ENCODE measurements at places on chromosomes 2 and 18. TPM values are rescaled to one million over a fixed set of nuclear protein-coding genes. Genes with fewer than 3 reads are reported as not detected.

DNA sequence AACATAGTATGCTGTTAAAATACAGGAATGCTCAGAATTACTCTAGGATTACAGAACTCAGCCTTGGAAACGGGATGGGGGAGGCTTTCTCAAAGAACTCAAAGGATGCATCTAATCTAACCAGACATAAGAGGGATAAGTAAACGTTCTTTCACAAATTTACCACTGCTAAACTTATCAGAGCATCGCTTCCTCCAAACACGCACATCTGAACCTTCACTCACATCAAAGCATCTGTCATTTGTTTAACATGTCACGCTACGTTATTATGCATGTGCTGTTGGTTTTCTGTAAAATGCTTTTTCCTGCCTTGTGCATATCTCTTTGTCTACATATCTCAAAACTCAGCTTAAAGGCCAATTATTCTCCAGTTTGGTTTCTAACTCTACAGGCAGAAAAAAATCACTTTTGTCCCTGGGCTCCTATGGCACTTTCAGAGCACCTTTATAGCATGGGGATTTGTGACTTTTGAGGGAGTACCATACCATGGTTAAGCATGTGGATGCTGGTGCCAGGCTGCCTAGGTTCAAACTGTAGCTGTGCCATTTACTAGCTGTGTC is 106.7 kb upstream of the FSHR start:
- no peak for DNase-seq

GRCh38 chr2:236501026-236501425 is 68.6 kb upstream of the ACKR3 start:
- DNase-seq, result no peak

- DNase-seq, result no peak
Measured at GRCh38 chr2:145860083-145860482, 1340.2 kb upstream of the ZEB2 start.

- DNase-seq, result no peak
Measured at GRCh38 chr2:205463466-205464025, 218.8 kb upstream of the NRP2 start.

DNA sequence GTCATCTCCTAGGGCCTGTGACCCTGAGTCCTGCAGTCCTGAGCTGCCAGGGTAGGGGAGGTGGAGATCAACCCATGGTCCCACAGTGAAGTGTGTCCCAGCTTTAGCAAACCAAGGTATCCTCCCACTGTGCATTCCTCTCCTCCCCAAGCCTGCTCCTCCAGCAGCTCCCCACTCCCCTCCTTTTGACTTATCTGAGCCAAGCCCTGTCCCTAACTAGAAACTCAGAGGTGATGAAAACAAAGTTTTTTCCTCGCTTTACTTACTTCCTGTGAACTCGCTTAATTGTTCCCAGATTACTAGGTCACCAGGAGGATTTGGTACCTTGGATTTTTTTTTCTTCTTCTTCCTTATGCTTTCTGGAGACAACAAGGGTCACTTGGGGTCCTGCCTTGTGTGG is 80.8 kb downstream of the EHD3 start:
- no peak for DNase-seq

DNA sequence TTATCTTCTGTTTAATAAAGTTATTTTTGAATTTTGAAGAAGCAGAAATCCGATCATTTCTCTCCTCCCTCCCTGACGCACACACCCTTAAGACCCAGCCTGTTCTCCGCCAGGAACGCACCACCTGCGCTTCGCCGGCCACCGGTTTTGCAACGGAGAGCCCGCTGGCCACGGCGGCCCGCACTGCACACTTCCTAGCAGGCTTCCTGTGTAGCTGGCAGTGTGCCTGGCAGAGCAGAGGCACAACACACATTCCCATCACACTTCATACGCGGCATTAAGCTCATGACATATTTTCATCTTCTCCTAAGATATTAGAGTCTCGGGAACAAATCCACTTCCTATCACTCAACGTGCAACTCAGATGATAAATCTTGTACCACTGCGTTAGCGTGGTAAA is 148.0 kb downstream of the HDAC4 start:
- DNase-seq, result peak; percentile 75

DNA sequence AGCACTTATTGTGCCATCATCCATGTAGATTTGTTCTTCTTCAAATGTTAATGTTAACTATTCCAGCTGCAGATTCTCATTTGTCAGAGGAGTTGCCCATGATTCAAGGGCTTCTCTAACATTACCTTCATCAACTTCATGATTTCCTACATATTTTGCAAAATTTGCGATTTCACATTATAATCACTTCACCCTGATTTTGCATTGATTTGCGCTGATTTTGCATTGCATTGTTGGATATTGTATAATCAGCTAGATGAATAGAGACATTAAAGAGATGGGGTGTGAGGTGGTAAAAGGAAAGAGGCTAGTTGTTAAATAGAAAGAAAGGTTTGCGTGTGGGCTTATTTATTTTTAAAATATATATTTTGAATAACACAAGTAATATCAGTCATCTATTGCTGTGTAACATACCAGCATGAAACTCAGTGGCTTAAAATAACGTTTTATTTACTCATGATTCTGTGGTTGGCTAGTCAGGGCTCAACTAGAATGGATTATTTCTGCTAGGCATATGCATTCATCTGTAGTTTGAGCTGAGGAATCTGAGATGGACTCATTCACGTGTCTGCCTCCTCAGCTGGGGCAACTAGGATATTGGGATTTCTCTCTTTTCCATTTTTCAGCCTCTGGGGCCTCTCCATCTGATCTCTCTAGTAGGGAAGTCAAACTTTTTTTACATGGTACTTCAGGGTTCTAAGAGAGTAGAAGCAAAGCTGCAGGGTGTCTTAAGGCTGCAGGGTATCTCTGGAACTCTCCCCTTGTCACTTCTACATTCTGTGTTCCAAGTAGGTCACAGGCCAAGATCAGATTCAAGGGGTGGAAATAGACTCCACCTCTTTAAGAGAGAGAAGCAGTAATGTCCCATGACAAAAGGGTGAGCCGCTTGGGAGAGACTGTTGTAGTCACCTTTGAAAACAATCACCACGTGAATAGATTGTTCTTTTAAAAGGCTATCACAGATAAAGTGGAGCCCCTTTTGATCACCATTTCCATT is 2.2 kb upstream of the CAVIN2 start:
- no peak for DNase-seq

- DNase-seq, result no peak
Measured at GRCh38 chr2:98253461-98254070, 92.7 kb upstream of the CNGA3 start.

- no peak for DNase-seq
Measured at GRCh38 chr2:17589406-17590035, 49.0 kb downstream of the VSNL1 start.

- DNase-seq, result no peak
Measured at GRCh38 chr2:241620419-241620769, 16.6 kb downstream of the THAP4 start.

DNA sequence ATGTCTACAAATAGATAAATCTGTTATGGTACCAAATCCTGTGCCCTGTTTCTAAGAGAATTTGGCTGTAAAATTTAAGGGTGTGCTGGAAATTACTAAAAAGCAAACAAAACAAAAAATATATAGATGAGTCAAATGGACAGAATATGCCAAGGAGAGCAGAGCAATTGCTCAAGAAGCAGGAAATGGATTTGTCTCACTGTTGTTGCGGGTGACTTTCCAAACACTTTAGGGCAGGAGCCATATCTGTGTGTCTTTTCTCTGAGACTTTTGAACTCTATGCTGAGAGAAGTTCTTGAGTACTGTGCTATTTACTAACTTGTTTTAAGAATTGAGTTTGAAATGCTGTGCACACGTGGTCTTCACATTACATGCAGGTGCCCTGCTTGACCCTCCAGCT is 221.7 kb downstream of the PHLPP1 start:
- DNase-seq, result no peak

DNA sequence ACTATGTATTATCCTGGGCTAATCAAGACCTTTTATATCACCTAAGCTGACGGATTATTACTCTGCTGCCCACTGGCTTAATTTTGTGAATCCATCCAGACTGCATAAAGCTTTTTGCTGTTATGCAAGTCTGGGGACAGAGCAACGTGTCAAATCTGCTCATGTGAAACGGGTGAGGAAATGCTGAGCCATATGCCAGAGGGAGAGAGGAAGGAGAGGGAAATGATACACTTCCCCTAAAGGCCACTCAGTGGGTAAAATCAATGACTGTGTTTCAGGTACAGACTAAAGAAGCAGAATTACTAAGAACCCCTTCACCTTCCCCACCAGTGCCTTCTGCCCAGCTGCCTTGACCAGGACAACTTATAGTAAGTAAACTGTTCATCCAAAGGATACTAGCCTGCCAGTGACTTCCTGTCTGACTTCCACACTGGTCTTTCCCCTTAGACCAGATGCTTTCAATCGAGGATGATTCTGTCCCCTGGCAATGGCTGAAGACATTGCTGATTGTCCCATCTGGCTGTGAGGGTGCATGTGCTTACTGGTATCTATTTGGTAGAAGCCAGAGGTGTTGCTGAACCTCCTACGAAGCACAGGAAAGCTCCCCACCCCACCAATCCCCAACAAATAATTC is 43.0 kb downstream of the STAT1 start:
- peak; percentile 92 for DNase-seq

DNA sequence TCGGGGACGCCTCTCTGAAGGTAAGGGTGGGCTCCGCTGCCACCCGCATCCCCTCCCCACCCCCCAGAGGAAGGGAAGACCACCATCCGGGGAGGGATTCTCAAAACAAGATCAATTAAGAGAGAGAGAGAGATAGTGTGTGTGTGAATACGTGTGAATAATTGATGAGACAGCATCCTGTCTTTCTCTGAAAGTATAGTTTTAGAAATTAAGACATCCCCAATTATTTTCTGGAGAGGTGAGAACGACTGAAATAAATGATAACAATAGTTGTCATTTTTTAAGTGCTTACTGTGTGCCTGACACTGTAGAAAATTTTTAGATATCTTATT is 751 bp downstream of the IL18R1 start:
- DNase-seq, result no peak

DNA sequence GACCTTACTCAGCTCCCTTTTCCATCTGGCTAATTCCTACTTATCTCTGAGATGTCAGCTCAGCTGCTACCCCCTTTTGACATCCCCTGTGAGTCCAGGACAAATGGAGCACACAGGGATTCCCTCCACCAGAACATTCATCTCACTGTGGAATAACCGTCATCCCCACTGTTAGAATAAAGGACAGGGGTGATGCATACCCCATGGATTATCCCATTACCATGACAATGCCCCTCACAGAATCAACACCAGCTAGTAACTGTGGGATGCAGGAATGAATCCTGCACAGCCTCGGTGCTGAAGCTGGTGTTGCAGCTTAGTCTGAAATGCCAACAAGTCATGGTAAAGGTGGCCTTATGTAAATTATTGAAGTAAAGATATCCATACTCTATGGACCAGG is 624.8 kb upstream of the RAB6C start:
- DNase-seq, result no peak

DNA sequence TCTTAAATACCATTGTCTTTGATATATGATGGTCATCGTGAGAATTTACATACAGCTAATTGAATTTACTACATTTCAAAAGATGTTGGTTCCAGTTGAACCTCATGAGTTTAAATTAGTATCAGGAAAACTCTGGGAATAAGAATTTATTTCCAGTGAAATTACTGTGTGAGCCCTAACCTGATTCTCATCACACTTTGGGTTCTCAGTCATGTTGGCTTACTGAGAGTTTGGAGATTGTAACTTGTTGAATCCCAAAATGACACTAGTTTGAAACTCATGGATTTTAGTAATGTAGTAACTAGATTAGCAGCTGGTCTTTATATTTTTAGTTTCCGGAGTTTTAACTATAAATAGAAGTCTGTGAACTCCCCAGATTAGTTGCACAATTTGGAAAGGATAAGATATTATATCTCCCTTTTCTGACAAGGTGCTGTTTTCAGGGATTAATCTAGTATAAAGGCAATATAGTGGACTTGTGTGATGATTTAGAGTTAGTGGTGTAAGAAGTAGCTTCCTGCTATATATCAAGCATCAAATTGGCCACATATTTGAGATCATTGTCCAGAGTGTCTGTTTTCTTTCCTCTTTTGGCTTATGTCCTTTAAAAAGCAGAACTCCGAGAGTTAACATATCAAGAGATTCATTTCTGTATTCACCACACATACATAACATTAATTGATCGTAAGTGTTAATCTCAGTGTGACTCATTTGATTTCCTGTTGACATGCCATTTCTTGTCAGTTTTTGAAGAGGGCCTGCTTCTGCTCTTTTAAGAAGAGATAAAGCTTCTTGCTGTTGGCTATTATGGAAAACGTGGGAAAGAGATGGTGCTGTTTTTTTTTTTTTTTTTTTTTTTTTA is 15.7 kb downstream of the NDUFV2 start:
- peak; percentile 86 for DNase-seq

- DNase-seq, result no peak
Measured at GRCh38 chr2:15948704-15948957, 8.3 kb downstream of the MYCN start.

GRCh38 chr18:3156325-3156640 is 63.5 kb downstream of the MYOM1 start:
- no peak for DNase-seq

- no peak for DNase-seq
Measured at GRCh38 chr2:204583773-204584172, 38.5 kb downstream of the PARD3B start.

GRCh38 chr2:222998459-222998858 is 53.5 kb upstream of the KCNE4 start:
- DNase-seq, result no peak

GRCh38 chr18:49546278-49546677 is 15.6 kb upstream of the LIPG start:
- no peak for DNase-seq

GRCh38 chr18:35142275-35142615 is 98.6 kb upstream of the ZNF397 start:
- no peak for DNase-seq

GRCh38 chr2:165348441-165348840 is 109.2 kb downstream of the SCN2A start:
- DNase-seq, result no peak

GRCh38 chr2:196143730-196144131 is 27.6 kb downstream of the STK17B start:
- DNase-seq, result no peak

GRCh38 chr2:54558188-54559005 is 102.3 kb downstream of the SPTBN1 start:
- DNase-seq, result peak; percentile 86

- peak; percentile 55 for DNase-seq
Measured at GRCh38 chr2:65435625-65436168, 3.3 kb upstream of the SPRED2 start.

GRCh38 chr2:148218326-148219075 is 197.6 kb downstream of the MBD5 start:
- DNase-seq, result no peak

Gene ADD2
- polyA plus RNA-seq, result 0.17 TPM

Gene EFEMP1
- polyA plus RNA-seq, result 10,356 TPM

Gene KLHL14
- not detected for polyA plus RNA-seq

Gene E2F6
- polyA plus RNA-seq, result 7.1 TPM

Gene TMEM247
- not detected for polyA plus RNA-seq

Gene CD28
- not detected for polyA plus RNA-seq

Gene GPR17
- 0.10 TPM for polyA plus RNA-seq

Gene LINC00305
- polyA plus RNA-seq, result not detected

Gene DQX1
- polyA plus RNA-seq, result 0.06 TPM

Gene MOB1A
- polyA plus RNA-seq, result 25.3 TPM

Gene DLX2
- not detected for polyA plus RNA-seq
